Coronary artery (tissue), 2 donors: ENCODE measurements at places on chromosomes 12 and 14.

GRCh38 chr14:39080886-39081285 lies 22.1 kb downstream of the SEC23A start:
- no peak for DNase-seq

- no peak for DNase-seq
Observed at GRCh38 chr14:99590746-99591555, 13.1 kb downstream of the CCDC85C start.

GRCh38 chr12:89350630-89351488 lies 1.4 kb downstream of the DUSP6 start:
- DNase-seq, result peak; percentile 75

- no peak for DNase-seq
Observed at GRCh38 chr12:41465526-41465925, 277.4 kb downstream of the PDZRN4 start.

- DNase-seq, result no peak
Observed at GRCh38 chr12:6960593-6961277, 9.6 kb downstream of the PTPN6 start.

- no peak for DNase-seq
Observed at GRCh38 chr12:85529896-85530295, 249.9 kb downstream of the ALX1 start.

DNA sequence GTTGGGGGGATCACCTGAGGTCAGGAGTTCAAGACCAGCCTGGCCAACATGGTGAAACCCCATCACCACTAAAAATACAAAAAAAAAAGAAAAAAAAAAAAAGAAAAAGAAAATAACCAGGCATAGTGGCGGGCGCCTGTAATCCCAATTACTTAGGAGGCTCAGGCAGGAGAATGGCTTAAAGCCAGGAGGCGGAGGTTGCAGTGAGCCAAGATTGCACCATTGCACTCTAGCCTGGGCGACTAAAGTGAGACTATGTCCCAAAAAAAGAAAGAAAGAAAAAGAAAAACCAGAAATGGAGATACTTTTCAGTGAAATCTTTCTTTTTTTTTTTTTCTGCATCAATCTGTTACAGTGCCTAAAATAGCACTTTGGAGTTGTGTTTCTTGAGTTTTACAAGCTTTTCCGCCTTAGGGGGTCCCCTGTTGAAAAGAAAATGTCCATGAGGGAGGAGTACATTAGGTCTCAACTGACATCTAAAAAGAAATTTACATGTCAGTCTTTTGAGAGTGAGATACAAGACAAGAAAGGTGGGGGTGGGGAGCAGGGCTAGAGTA lies 82.9 kb upstream of the VASH1 start:
- DNase-seq, result no peak

DNA sequence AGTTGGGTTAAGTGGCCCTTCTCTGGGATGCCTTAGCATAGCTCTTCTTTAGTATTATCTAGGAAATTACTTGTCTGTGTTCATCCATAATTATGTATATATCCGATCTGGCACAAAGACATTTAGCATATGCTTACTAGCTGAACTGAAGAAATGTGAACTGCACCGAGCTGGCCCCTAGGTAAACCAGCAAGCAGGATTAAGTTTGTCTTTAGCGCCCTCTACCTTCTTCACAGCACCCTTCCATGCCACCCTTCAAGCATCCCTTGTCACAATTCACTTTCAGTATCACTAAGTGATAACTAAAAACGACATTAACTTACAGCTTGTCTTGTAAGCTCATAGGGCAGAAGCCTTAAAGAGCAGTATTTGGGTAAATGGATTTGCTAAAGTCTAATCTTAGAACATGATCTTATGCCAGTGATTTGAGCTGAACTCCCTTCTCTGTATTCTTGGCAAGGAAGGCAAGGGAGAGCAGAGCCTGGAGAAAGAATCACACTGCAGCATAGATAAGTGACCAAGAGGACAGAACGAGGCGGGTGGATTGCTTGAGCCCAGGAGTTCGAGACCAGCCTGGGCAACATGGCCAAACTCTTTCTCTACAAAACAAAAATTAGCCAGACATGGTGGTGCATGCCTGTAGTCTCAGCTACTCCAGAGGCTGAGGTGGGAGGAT lies 2.6 kb upstream of the HAL start:
- DNase-seq, result no peak
